ENCODE measurements at places on chromosomes 5 and 9. TPM values are rescaled to one million over a fixed set of nuclear protein-coding genes. Genes with fewer than 3 reads are reported as not detected.

The DBH gene
- total RNA-seq = not detected

DNA sequence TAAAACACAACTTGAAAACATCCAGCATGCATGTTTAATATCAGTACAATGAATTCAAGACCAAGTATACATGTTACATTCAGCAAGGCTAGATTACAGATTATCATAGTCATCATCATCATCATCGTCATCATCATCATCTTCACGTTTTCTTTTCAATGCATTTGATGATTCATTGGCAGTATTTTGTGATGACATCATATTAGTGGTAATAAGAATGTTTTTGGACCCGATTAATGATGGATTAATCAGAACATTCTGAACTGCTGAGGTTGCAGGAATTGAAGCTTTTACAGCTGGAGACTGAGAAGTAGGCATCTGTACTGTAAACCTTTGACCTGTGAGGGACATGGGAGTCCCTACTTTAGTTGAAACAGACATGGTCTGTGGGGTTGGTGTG lies 4.5 kb downstream of the AK6 start:
- DNase-seq = no peak
- H3K27me3 ChIP-seq = no peaks in the 10 kb centered on the region
- peaks cover 8% of the 10 kb centered on the region for H3K36me3 ChIP-seq
- H3K4me3 ChIP-seq = no peak overlapping the region
- no peak overlapping the region for H3K27ac ChIP-seq

GRCh38 chr5:1847611-1848010 lies 35.1 kb downstream of the IRX4 start:
- H3K4me1 ChIP-seq = no peaks in the 10 kb centered on the region
- no peak for DNase-seq
- H3K4me3 ChIP-seq = no peak overlapping the region
- H3K27ac ChIP-seq = no peak overlapping the region

The ENC1 gene
- 9.9 TPM for total RNA-seq

The RAI14 gene
- total RNA-seq = 62.4 TPM

The BTNL8 gene
- 22.0 TPM for total RNA-seq

The FXN gene
- 0.58 TPM for total RNA-seq

GRCh38 chr9:68714416-68715180 lies 9.6 kb downstream of the PIP5K1B start:
- H3K27ac ChIP-seq = peak overlapping the region; percentile 87
- peaks cover 3% of the 10 kb centered on the region for H3K27me3 ChIP-seq
- peak; percentile 45 for DNase-seq

The SPOCK1 gene
- total RNA-seq = 9.9 TPM

GRCh38 chr5:173709761-173710160 lies 93.3 kb upstream of the BOD1 start:
- no peak overlapping the region for H3K4me3 ChIP-seq
- H3K36me3 ChIP-seq = no peaks in the 10 kb centered on the region
- no peak for DNase-seq

The TJP2 gene
- 309 TPM for total RNA-seq

DNA sequence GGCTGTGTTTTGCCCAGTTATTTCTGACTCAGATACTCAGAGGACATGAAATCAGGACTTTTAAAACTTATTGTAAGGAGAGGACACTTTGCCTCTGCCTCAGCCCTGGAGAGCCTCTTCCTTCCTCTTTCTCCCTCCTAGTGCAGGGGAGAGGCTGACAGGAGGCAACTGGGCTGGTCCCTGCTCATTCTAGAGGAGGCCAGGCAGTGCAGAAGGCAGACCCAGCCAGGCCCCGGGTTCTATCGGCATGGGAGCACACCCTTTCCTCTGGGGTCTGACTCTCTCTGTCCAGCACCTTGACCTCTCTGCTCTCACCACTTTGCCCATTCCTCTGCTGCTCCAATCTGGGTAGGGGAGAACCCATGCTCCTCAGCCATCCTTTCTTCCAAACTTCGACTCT lies 16.0 kb upstream of the SMIM32 start:
- no peak for DNase-seq
- no peaks in the 10 kb centered on the region for H3K4me1 ChIP-seq
- H3K27me3 ChIP-seq = no peaks in the 10 kb centered on the region
- no peak overlapping the region for H3K27ac ChIP-seq
- H3K36me3 ChIP-seq = no peaks in the 10 kb centered on the region
- H3K4me3 ChIP-seq = no peak overlapping the region

The CHMP5 gene
- total RNA-seq = 23.5 TPM

Data from stomach (tissue), 19 donors.